ENCODE measurements at places on chromosomes 12 and 14. TPM values are rescaled to one million over a fixed set of nuclear protein-coding genes. Genes with fewer than 3 reads are reported as not detected.

FOXM1 gene
- 24.9 TPM for total RNA-seq

GRCh38 chr12:60266381-60266852 lies 670.6 kb downstream of the SLC16A7 start:
- DNase-seq: no peak

ABCB9 gene
- 16.7 TPM for total RNA-seq

TCTN2 gene
- 16.8 TPM for total RNA-seq

GYS2 gene
- total RNA-seq: not detected

CHGA gene
- not detected for total RNA-seq

- DNase-seq: no peak
Observed at GRCh38 chr12:64571411-64571810, 38.9 kb upstream of the RASSF3 start.

GRCh38 chr14:35339761-35340406 lies 47.7 kb downstream of the PSMA6 start:
- no peak for DNase-seq

DNA sequence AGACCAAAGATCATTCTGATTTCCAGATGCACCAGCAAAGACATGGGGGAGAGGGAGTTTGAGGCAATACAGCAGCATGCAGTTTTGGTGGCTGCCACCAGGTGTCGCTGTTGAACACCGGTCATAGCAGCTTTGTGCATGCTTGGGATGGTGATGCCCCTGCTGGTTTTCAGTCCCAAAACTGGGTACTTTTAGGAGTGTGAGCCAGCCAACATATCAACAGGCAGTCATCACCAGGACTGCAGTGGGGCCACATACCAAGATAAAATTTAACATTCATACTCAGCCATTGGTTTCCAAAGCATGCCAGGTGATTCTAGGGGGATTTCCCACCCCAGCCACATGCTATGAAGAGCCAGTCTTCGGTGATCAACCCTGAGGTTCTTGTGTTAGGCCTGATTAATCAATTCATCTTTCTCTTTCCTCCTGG lies 64.2 kb downstream of the PHETA1 start:
- no peak for DNase-seq

DNA sequence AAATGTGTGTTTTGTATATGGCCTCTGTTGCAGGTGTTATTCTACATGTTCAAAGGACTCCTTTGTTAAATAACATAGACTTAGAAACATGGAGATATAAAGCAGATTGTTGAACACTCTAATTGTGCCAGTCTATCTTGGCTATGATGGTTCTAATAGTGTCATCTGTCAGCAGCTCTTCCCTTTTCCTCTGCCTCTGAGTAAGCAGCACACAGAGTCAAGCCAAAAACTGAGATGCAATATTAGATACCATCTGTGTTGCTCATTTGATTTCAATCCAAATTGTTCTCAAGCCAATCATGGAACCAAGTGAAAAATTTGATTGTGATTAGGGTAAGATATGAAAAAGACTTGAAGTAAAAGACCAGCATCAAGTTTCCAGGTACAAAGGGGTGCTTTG lies 871.1 kb upstream of the MGAT4C start:
- DNase-seq: no peak

- peak; percentile 68 for DNase-seq
Observed at GRCh38 chr14:63045234-63045611, at the start of gene KCNH5. Gene KCNH5, minus strand, starts transcription at chr14:63045458. Its CDS starts 272 bp downstream, at chr14:63045186.

DNA sequence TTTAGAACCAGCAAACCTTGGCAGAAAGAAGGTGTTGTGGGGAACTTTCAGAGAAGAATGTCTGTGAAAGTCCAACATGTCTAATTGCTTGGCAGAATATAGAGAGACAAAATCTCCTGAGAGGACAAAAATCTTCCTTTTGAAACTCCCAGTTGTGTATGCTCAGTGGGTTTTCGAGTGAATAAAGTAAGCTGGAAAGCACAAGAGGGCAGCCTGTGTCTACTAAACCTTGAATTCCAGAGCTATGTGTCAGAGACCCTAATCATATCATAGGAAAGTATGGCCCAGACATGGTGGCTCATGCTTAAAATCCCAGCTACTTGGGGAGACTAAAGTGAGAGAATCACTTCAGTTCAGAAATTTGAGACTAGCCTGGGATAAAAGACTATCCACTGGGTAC lies 661.2 kb downstream of the SLC16A7 start:
- DNase-seq: no peak

DNA sequence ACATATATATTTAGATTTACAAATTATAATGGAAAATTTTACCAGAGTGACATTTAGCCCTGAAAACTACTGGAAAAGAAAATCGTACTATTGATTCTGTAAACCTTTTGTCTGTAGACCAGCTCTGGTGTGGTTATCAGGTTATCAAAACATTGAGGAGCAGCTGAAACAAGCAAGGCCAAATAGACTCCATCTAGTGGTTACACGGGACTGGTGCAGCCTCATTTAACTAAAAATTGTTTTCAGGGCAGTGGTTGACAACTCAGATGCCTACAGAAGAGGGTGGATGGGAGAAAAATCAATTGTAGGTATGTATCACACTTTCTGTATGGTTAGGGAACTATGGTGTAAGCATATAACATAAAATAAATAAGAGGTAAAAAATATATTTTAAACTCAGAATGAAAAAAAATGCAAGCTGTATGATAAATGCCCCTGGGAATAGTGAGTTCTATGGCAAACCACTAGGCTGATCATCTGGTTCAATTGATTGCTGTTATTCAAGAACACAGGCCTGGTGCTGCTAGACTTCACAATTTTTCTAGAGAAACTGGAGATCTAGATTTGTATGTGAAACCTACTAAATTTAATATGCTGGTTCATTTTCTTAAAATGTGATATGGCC lies 51.2 kb downstream of the ACSS3 start:
- no peak for DNase-seq

GRCh38 chr14:102922490-102923200 lies at the start of gene AMN:
Gene AMN, plus strand, starts transcription at chr14:102922663. Its CDS starts 26 bp downstream, at chr14:102922689.
- no peak for DNase-seq

DNA sequence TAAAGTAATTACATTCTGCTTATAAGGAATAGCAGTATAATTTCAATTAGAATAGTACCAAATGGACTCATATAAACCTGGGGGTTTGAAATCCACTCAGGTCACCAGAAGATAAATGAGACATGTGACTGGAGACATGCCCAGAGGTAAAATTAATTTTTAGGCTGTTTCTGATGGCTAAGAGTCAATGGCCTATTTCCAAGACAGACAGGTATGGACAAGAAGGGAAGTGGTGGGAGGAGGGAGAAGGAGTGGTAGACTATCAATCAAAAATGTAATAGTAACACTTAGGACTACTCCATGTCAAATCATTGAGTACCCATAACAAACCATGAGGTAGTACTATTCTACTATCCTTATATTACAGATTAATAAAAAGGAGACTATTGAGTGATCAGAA lies 544.0 kb downstream of the GALC start:
- no peak for DNase-seq

- DNase-seq: no peak
Observed at GRCh38 chr14:36519431-36520321, at the start of gene NKX2-1. Gene NKX2-1, minus strand, starts transcription at chr14:36520232. Its CDS starts 103 bp downstream, at chr14:36520129.

GRCh38 chr12:31492599-31493196 lies 98.2 kb downstream of the DENND5B start:
- no peak for DNase-seq

DNA sequence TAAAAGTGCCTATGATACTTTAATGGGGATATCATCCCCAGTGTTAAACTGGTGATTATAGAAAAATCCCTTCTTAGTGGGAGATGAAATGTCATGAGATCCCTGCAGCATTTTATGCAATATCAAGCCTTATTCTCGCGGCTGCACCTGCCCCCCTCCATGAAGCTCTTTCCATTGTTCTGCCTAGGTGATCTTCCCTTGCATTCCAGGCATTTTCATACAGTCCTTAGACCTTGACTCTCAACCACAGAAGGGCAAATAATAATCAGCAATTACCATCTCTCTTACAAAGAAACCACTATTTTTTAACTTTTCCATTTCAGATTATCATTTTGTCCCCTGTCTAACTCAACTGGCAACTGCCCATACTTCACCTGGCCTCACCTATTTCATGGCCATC lies 352.3 kb downstream of the NELL2 start:
- no peak for DNase-seq

DNA sequence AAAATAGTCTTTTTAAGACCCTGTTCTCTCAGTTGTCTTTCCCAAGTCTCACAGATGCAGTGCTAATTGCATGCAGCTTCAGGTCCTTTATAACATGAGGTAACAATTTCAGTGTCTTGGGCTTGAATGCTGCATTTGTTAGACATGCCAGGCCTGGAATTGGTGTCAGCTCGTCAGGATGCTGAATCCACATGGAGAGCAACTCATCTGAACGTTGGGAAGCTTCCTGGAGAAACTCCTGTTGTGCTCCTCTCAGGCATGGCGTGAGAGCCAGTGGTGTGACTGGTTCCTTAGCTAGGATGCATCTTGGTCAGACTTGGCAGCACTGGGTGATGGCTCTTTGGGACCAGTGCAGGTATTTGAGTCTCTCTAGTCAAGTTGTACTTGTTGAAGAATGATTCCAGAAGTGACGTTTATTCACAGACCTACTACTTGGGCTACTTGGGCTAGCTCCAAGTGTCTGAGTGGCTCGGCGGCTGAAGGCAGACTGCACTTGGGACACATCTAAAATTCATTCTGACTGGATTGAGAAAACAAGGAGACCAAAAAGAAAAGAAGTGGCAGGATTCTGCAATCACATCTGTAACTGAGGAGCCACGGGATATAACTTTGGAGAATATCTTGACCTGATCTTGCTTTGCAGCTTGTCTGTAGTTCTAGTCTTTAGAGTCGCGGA lies 134.8 kb upstream of the ARHGAP5 start:
- no peak for DNase-seq

DNA sequence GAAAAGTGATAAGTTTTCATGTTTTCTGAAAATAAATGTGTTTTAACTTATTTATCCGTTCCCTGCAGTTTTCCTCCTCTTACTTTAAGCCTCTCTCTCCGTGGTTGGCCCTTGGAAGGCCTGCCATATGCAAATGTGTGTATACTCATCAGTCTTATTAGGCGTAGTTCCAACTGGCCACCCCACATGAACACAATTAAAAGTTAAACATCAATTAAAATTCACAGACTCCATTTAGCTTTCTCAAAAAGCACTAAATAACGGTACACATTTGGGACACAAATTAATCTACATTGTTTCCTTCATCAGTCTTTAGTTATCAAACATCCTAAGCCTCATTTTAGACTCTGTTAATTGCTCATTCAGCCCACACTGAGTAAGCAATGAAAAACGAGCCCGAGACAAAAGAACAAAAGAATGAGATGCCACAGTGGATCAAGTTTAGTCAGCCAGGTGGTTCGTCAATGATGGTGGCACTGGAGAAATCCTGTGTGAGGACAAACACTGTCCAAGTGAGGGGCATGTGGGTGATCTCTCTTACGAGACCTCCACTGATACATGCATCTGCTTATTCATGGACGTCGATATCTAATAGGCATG lies 76.0 kb upstream of the TMCC3 start:
- DNase-seq: no peak

DNA sequence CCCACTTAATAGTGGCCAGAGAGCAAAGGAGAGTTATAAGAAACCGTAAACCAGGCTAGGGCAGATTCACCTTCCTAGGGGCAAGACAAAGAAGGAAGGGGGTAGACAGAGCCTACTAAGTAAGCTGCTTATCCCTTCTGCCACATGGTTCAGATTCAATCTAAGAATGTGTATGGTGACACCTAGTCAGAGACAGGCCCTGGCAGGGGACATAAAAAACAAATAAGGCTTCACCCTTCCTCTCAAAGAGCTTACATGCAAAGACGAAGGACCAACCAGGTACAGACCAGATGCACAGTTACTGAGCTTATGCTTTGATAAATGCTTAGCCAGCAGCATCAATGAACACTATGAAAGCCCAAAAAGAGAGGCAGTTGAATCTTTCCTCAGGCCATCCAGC lies 4.4 kb downstream of the CYP27B1 start:
- no peak for DNase-seq

DNA sequence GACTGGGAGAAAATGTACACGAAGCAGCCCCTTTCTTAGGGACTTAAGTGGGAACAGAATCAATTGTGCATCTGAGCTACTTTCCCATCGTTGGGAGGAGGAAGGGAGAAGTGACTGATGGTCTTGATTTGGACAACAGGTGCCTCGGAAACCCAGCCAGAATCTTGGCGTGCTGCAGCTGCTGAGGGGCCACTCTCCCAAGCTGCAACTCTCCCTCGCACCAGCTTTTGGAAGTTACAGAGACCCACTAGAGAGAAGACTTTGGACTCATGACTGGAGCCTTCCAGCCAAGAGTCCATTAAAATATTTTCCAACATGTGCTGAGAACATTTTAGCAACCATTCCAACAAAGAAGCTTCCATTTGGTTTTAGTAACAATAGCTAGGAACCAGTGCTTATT lies 52.3 kb downstream of the GNS start:
- DNase-seq: no peak

- no peak for DNase-seq
Observed at GRCh38 chr12:51246254-51246853, 7.7 kb downstream of the DAZAP2 start.

ARG2 gene
- 4.5 TPM for total RNA-seq

DNA sequence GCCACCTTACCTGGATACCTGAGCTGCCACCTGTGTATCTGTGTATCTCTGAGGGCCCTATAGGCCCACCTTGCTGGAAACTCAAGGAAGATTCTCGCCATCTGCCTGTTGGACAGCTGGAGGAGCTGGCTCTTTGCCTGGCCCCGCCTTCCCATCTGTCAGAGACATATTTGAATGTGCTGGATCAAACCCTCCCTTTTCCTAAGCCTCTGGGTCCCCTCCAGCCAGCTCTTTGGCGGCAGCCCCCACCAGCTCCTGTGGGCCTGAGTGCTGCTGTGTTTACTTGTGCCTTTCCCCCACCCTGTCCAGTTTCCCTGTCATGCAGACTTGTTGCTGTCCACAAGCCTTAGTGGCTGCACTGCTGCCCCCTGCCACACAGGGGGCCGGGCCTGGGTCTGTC lies 55.9 kb upstream of the SRSF5 start:
- DNase-seq: peak; percentile 72

SERPINA9 gene
- not detected for total RNA-seq

- DNase-seq: no peak
Observed at GRCh38 chr14:30333934-30334333, 225.0 kb upstream of the G2E3 start.

Data from mesothelial cell of epicardium (in vitro differentiated cells).